ENCODE measurements at places on chromosomes 5 and 9.

- H3K36me3 ChIP-seq, result no peaks in the 10 kb centered on the region
- no peak overlapping the region for H3K4me3 ChIP-seq
- H3K27ac ChIP-seq, result no peak overlapping the region
- no peak for DNase-seq
These were observed 555.8 kb upstream of the CLINT1 start for GRCh38 chr5:158414780-158415179.

DNA sequence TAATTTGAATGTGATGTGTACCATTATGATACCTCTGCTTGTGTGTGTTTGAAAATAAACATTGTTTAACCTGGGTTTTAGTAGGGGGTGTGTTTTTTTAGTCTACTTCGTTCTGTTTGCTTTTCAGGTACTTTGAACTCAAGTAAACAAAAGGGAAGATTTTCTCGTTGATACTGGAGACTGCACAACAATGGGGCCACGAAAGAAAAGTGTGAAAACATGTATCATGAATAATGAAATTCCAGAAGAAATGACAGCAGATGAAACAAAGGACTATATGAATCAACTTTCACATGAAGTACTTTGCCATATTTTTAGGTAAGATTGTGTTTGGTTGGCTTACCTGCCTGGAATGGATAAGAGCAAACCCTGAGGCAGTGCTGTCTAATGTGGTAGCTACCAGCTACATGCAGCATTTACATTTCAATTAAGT is 10.8 kb downstream of the FBXO38 start:
- H3K36me3 ChIP-seq, result peaks cover 9% of the 10 kb centered on the region
- H3K4me1 ChIP-seq, result no peaks in the 10 kb centered on the region
- H3K4me3 ChIP-seq, result no peak overlapping the region
- no peak for DNase-seq

DNA sequence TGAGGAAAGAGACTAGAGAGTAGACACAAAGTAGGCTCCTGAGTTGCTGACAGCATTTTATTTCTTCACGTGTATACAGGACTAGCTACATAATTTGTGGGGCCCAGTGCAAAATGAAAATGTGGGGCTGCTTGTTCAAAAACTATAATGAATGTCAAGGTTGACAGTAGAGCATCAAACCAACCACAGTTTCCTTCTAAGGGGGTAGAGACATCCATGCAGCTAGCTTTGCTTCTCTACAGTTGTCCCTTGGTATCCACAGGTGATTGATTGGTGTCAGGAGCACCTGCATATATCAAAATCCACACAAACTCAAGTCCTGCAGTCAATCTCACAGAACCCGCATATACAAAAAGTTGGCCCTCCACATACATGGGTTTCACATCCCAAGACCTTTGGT is 129.6 kb downstream of the SAXO1 start:
- H3K4me3 ChIP-seq, result no peak overlapping the region
- H3K4me1 ChIP-seq, result no peaks in the 10 kb centered on the region
- H3K27me3 ChIP-seq, result no peaks in the 10 kb centered on the region

GRCh38 chr5:10474521-10475075 is 32.9 kb downstream of the ROPN1L start:
- no peak overlapping the region for H3K27ac ChIP-seq
- no peaks in the 10 kb centered on the region for H3K27me3 ChIP-seq
- H3K4me3 ChIP-seq, result no peak overlapping the region
- no peaks in the 10 kb centered on the region for H3K4me1 ChIP-seq
- no peak for DNase-seq

GRCh38 chr5:115507681-115508080 is 36.9 kb downstream of the FEM1C start:
- DNase-seq, result no peak
- H3K4me1 ChIP-seq, result no peaks in the 10 kb centered on the region
- no peak overlapping the region for H3K27ac ChIP-seq
- H3K27me3 ChIP-seq, result no peaks in the 10 kb centered on the region
- H3K4me3 ChIP-seq, result no peak overlapping the region

DNA sequence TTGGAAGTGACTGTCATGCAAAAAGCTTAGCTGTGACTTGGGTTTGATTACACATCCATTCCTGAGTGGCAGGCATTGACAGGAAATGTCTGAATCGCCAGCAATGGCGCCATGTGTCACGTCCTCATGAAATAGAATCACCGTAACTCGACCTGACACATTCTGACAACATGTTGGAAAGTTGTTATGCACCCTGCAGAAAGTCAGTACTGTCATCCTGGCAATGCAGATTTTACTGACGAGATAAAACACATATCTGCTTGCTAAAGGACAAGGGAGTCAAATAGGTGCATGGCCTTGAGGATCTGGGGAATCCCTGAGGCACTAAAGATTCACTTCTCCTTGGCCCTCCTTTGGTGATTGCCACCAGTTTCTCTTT is 344.2 kb downstream of the SPATA31D1 start:
- H3K27ac ChIP-seq, result no peak overlapping the region
- no peak overlapping the region for H3K4me3 ChIP-seq
- H3K36me3 ChIP-seq, result no peaks in the 10 kb centered on the region
- no peak for DNase-seq
- H3K27me3 ChIP-seq, result no peaks in the 10 kb centered on the region

- H3K36me3 ChIP-seq, result peaks cover 72% of the 10 kb centered on the region
- peak; percentile 42 for DNase-seq
- H3K27me3 ChIP-seq, result no peaks in the 10 kb centered on the region
These were observed 6.3 kb downstream of the GPX3 start for GRCh38 chr5:151026679-151027078.

DNA sequence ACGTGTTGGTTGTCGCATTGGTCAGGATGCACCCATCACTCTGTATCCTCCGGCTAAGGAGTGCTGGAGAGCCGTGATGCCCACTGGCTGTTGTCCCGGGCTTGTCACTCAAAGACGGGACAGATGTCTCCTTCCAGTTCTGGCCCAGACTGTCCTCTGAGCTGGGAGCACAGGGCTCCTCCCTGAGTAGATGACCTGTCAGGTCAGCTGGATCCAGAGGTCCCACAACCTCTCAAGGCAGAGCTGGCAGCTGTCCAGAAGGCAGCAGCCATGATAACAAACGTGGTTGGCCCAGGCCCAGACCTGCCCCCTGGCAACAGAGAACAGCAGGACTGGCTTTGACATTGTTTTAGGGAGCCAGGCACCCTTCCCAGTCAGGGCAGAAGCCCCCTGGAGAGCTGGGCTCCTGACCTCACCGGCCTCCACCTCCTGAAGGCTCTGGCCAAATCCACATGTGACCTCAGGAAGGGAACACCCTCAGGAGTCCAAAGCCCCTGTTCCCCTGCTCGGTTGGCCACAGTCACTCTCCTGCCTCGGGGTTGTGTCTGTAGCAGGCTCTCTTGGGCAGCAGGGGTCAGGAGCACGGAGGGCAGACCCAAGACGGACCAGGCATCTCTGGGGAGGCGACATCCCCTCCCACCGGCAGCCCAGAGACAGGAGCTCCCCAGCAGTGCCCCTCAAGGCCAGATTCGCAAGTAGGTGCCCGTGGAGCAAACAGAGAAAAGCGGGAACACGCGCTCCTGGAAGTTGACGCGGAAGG is 10.3 kb downstream of the TRIM7 start:
- no peak overlapping the region for H3K27ac ChIP-seq
- H3K4me3 ChIP-seq, result no peak overlapping the region
- peaks cover 8% of the 10 kb centered on the region for H3K4me1 ChIP-seq
- DNase-seq, result peak; percentile 50

DNA sequence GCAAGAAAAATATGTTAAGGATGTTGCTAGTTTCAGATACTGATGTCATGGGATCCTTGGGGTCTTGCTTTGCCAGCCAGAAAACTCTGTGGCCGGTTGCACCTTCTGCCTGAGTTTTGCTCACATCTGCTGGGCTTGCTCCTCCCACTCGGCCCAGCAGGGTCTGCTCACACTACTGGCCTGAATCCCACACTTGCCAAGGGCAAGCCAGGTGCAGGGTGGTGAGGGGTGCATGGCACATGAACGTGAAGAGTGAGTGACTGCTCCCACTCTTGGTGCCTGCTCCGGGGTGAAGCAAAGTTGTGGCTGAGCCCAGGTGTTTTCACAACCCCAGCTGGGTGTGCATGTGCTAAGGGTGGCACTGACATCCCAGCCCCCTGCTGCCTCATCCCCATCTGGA is 83.1 kb upstream of the STARD4 start:
- no peaks in the 10 kb centered on the region for H3K4me1 ChIP-seq
- H3K27ac ChIP-seq, result no peak overlapping the region
- no peak for DNase-seq

- H3K36me3 ChIP-seq, result peaks cover 12% of the 10 kb centered on the region
- no peaks in the 10 kb centered on the region for H3K27me3 ChIP-seq
- no peak overlapping the region for H3K27ac ChIP-seq
These were observed 13.9 kb downstream of the REXO4 start for GRCh38 chr9:133403766-133404453.

GRCh38 chr5:80755626-80756025 is 100.8 kb upstream of the DHFR start:
- H3K27me3 ChIP-seq, result no peaks in the 10 kb centered on the region
- H3K27ac ChIP-seq, result no peak overlapping the region
- no peak for DNase-seq

DNA sequence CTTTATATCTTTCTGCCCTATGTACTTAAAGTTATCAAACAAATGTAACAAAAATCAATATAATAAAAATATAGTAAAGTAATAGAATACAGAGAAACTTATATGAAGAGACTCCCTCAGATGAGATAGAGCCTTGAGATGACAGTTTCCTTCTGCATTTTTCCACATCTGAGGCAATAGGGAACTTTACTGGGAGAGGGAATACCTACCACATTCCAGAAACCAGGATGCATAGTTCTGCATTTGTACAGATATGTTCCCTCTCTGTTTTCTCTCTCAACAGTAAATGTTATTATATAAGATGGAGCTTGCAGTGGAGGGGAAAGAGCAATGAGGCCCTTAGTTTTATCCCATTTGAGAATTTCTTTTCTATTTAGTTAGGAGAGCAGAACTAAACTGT is 109.6 kb upstream of the KCNN2 start:
- H3K36me3 ChIP-seq, result no peaks in the 10 kb centered on the region
- no peaks in the 10 kb centered on the region for H3K27me3 ChIP-seq
- no peak overlapping the region for H3K27ac ChIP-seq

DNA sequence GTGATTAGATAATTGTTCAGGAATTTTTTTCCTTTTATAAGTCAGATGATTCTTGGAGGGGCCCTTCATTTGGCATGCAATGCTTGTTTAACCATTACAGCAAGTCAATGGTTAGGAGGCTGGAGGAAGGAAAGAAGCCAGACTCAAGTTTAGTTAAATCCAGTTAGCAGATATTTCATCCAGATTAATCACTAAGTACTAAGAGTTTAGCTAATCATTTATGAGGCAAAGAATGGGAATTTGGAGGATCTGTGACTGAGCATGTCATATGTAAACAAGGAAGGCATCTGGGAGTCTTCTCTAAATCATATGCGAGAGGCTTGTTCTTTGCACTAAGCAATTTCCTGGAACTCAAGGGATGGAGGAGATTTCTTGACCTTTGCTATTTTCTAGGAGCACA is 145.3 kb upstream of the SGCD start:
- peaks cover 12% of the 10 kb centered on the region for H3K4me1 ChIP-seq
- H3K36me3 ChIP-seq, result no peaks in the 10 kb centered on the region
- H3K4me3 ChIP-seq, result no peak overlapping the region
- DNase-seq, result no peak
- no peak overlapping the region for H3K27ac ChIP-seq
- H3K27me3 ChIP-seq, result no peaks in the 10 kb centered on the region

- no peak overlapping the region for H3K4me3 ChIP-seq
- H3K36me3 ChIP-seq, result no peaks in the 10 kb centered on the region
- H3K27ac ChIP-seq, result no peak overlapping the region
- peaks cover 11% of the 10 kb centered on the region for H3K4me1 ChIP-seq
These were observed 2.5 kb downstream of the ACER2 start for GRCh38 chr9:19411316-19411715.

All from thyroid gland (tissue), 4 donors.